ENCODE measurements at places on chromosomes 1 and 21.

DNA sequence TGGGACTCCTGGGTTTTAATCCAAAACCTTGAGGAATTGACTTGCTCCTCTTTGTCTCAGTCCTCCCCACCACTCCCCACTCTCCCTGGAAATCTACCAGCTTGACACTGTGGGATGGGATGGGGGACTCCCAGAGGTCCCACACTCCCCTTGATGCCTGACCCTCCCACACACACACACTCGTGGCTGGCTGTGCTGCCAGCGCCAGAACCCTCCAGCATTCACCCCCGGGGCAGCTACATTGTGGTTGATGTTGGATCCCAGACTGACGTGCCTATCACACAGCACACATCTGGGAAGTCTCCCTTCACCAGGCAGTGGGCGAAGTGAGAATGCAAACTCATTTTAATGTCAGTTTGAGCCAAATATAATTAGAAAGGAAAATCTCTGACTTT is 10.0 kb downstream of the KIRREL1 start:
- peak; percentile 69 for DNase-seq

- no peak for DNase-seq
These were observed 225.9 kb downstream of the KAZN start for GRCh38 chr1:14824314-14824915.

DNA sequence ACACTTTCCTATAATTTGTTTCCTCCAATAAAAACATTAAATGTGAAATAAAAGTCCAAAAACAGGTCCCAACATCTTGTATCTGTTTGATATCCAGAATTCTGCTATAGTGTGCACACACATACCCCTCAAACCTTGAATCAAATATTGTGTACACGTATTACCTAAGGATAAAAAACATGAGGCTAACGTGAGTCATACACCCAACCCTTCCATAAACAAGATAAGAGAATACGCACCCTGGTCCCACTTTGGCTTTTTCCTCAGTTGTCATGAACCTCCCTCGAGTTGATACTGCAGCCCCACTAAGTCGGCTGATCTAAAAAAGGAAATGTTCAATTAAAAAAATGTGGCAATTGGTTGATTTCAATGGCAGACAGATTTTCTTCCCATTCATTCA is 5.2 kb downstream of the KHDC4 start:
- no peak for DNase-seq

DNA sequence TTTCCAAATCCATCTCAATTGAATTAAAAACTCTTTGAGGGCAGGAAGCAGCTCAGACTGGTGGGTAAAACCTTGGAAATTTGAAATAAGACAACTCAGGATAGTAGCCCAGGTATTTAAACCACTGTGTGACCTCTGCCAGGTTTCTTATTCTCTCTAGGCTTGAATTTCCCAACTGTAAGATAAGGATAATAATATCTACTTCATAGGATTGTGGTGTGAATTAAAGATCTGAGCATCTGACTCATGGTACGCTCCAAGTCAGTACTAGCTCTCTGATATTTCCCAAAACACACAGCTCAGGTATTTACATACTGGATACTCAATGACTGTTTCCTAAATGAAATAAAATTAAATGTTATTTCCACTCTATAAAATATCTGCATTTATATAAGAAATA is 337.2 kb downstream of the LTN1 start:
- DNase-seq: no peak

- no peak for DNase-seq
These were observed 596.3 kb upstream of the CHRM3 start for GRCh38 chr1:238789916-238790667.

DNA sequence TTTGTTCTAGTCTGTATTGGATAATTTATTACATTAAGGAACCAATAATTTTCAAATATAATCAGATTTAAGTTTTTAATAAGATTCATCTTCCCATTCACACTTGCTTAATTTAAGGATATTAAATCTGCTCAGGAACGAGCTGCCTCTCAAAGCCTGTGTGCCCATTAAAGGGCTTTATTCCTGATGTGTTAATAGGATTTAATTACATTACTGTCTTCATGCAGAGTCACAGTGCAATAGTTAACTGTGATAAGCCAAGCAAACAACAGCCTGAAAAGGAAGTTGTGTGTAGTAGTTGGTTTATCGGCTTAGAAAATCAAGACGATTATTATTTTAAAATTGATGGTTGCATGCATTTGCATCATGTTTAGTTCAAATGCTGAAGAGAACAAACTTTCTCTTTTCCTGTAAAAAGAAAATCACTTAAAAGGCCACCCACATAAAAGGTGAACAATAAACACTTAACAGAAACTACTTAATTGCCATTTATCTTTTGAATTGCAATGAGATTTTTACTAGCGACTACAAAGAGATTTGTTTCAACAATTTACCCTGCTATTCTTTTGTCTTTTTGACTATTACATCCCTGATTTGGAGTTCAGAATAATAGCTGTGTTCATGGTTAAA is 174.6 kb downstream of the RWDD3 start:
- no peak for DNase-seq

DNA sequence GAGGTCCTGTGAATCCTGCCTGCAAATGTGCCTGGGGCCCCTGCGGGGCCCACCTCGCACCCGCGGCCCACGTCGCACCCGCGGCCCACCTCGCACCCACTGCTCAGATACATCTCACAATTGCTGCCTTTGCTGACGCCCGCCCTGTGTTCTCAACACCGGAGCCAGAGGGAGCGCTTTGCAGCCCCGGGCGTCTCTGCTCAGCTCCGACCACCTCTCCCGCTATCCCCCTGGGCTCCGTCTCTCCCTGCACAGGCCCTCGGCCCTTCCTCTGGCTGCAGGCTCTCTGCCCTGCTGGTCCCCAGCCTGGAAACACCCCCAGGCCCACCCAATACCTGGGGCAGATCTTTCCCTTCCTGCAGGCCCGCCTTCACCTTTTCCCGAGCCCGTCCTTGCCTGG is 44.8 kb downstream of the TP73 start:
- no peak for DNase-seq

- no peak for DNase-seq
These were observed 18.1 kb upstream of the PCP4 start for GRCh38 chr21:39849014-39849655.

DNA sequence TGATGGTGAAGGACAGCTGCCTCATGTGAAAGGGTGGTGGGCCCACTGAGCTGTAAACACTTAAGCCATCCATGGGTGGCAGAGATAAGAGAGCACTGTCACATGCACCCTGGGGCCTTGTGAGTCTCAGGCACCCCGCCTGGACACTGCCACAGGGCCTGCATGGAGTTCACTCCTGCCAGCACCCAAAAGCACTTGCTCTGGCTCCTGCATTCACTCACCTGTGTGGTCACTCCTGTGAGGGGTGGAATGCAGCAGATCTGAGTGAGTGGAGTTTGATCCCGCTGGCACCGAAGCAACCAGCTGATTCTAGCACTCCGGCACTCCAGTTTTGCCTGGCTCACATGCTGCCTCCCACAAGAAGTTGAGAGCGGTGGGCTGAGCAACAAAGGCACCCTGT is 1142.1 kb upstream of the PRMT6 start:
- no peak for DNase-seq

DNA sequence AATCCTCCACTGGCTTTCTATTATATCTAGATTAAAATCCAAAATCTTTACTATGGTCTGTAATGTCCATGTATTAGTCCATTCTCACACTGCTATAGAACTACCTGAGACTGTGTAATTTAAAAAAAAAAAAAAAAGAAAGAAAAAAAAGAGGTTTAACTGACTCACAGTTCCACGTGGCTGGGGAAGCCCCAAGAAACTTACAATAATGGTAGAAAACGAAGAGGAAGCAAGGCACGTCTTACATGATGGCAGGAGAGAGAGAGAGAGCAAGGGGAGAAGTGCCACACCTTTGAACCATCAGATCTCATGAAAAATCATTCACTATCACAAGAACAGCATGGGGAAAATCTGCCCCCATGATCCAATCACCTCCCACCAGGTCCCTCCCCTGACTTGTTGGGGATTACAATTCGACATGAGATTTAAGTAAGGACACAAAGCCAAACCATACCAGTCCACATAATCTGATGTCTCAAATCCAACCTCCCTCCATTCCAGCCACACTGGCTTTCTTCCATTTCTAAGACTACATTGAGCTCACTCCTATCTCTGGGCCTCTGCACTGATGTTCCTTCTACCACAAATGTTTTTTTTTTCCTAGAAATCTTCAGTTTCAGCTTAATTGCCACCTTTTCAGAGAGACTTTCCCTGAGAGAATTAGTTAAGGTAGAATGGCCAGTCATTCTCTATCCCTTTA is 92.4 kb downstream of the EIF4G3 start:
- no peak for DNase-seq

- no peak for DNase-seq
These were observed 59.4 kb downstream of the C1orf94 start for GRCh38 chr1:34236089-34236488.

DNA sequence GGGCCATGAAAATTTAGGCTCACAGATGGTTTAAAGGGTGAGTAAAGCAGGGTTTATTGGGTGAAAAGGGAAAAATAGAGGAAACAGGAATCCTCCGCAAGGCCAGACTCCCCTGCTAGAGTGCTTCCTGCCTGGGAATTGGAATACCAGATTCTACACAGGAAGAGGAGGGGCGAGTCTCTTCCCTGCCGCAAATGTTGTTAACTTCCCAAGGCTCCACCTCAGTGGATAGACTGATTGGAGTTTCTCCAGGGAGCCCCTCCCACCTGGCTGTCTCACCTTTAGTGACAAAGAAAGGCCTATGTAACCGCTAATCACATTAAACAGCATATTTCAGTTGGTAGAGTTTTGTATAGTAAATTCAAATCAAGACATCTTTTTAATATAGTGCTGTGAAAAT is 1450.1 kb downstream of the KCNT2 start:
- DNase-seq: no peak

DNA sequence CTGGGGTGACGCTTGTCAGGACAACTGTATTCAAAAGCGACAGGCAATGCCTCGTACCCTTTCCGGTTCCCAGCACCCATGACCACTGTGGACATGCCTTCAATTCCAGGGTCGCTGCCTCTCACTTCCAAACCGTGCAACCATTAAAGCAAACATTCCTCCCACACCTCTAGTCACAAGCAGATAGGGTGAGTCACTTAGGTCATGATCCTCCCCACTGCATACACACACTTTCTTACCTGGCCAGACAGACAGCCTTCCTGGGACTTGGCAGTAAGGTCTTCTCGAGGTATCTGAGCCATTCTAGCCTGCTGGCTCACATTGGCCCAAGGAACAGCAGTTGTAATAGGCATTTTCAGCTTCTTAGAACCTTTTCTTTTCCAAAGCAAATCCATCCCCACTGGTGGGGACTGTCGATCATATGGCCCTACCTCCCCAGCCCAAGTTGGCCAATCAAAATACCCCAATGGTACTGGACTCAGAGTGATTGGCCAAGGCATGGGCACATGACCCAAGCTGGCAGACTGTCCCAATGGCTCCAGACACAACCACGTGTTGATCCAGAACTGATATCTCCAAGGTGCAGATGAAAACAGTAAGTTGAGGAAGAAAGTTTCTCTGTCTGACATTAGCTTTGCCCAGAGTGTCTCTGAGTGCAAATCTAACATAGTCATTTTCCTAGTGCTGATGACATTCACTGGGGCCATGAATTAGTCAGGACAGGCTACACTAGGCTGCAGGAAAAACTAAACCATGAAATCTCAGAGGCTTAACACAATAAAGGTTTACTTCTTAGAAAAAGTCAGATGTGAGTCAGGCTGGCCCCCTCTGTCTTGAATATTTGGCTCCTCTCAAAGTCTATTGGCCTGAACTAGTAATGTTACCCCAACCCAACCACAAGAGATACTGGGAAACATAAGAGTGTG is 113.8 kb downstream of the RRAGC start:
- DNase-seq: peak; percentile 62

DNA sequence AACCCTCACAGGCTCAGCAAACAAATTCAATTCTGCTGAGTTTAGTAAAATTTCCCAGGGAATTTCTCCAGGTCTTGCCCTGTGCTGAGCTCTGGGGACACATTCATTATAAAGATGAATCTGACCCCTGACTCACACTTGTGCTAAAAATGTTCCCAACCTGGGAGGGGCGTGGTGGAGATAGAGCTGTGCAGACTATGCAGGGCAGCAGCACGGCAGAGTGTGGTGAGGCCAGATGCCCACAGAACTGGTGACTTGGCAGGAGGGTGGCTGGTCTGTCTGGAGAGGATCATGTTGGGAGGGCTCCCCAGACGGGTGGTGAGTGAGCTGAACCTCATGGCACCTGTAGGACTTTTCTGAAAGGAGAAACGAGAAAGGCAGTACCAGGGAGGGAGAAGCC is 31.6 kb downstream of the FAAH start:
- no peak for DNase-seq

DNA sequence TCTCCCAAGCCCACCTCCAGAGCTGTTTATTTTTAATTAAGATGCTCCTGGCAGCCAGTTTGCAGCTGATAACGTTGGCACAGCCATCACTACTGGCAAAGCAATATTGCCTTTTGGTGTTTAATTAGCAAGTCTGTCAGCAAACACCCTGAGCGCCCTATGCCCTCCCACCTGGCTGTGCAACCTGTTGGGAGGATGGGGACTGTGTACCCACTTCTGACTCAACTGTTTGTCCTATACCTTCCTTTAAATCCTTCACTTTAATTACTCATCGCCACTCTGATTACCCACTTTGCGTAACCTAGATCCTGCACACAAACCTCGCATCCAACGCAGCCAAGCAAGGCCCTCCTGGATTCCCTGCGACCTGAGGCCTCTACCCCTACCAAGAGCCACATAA is 67.1 kb downstream of the BCAR3 start:
- no peak for DNase-seq

DNA sequence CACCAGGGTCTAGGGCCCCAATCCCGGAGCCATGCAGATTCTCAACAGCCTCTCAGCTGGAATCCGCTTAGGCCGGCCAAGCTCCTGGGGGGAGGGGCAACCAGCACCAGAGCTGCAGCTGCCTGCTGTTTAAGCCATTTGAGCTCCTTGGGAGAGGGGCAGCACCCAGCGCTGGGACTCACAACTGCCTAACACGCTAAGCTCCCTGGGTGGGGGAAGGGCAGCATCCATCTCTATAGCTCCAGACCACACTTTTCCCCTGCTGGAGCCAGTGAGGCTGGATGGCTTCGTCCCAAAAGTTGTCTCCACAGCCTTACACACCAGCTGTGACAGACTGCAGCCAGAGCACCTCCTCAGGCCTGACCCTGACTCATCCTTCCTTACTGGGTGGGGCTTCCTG is 6.9 kb upstream of the PTGFR start:
- no peak for DNase-seq

DNA sequence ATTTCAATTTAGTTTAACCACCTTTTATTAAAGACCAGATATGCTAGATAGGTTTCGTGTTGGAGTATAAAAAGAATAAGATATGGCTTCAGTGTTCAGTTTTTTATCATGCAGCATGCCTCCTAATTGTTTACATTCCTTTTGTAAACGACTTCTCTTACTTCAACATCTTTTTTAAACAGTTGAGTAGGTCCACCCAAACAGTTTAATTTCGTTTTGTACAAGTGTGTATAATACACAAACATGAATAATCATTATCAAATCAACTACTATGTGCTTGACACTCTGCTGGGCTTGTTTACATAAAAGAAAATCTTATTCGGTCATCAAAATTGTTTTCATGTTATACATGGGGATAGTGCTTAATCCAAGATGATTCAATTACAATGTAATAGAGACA is 906.3 kb upstream of the ADGRL4 start:
- no peak for DNase-seq

- DNase-seq: peak; percentile 68
These were observed 10.1 kb upstream of the SESN2 start for GRCh38 chr1:28249013-28249865.
